ENCODE measurements at places on chromosomes 5 and 9. TPM values are rescaled to one million over a fixed set of nuclear protein-coding genes. Genes with fewer than 3 reads are reported as not detected.

DNA sequence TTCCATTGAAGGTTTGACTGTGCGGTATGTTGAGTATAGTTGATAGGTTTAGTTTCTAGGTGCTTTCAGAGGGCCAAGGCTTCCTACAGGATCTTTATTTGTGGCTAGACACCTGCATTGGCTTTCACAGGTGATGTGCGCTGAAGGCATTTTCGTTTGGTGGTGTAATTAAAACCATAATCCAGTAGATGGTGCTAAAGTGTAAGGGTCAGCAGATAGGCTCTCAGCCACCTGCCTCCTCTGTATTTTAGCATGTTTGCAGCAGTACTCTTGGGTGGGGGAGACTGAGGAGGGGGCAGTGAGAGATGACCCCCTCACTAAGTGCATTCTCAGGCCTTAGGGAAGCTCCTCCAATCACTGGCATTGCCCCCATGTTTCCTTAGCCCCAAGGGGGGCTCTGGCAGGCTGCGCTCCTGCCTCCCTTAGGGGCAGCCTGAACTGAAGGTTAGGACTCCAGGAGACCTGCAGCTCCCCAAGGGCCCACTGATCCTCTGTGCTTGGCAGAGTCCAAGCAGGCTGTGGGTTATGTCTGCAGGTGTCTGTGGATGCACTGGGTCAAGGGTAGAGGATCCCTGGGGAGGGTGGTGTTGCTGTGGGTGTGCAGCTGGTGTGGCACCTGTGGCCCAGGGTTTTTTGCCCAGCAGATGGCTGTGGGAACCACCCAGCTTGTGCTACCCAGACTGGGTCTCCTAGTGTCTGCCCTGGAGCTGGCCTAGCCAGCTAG is 23.4 kb downstream of the CDK20 start:
- no peak for DNase-seq

The REEP5 gene
- 45.1 TPM for total RNA-seq

DNA sequence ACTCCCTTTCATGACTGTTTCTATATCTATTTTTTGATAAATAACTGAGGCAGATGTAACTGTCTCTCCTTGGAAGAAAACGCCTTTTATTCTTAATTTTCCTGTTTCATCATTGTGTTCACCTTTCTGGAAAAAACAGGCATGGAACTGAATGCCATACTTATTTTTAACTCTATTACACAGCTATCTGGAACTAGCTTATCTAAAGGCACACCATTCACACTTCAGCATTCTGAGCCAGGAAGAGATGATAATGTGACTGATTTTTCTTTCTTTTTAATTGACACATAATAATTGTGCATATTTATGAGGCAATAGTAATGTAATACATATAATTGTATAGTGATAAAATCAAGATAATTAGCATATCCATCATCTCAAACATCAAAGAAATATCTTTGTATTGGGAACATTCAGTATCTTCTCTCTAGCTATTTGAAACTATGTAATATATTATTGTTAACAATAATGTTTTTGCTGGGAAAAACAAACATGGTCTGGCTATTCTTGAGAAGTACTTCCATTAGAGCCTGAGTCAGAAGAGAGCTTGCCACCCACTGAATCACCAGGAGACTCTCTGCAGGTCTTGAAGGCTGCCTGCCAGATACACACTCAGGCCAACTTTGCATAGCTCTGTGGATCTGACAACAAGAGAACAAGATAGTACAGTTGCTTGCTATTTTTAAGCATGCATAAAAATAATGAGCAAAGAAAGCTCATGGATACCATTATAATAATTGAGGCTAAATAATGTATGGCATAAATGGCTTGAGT is 501.0 kb upstream of the EDIL3 start:
- DNase-seq, result no peak

DNA sequence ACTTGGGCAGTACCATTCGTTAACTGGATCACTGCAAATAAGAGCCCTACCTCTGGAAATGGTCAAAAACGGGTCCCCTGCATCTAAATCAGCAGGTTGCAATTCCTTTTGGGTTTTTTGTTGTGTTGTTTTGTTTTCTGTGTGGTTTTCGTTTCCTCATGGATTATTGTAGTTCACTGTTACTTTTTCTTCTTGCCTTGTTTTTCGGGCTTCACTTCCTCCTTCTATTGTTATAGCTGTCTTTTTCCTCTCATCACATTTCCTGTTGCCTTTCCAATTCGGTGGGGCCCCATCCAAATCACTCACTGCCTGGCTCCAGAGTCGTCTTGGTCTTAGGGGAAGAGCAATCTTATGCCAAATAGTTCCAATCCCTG is 8.7 kb upstream of the SSBP2 start:
- no peak for DNase-seq

The PTGES2 gene
- total RNA-seq, result 50.6 TPM

- no peak for DNase-seq
Measured at GRCh38 chr9:35172878-35173277, 11.1 kb downstream of the UNC13B start.

All from activated naive CD4-positive, alpha-beta T cell treated with anti-CD3 and anti-CD28 coated beads, Interleukin-2, amount 50 U/mL, for 72 hours (primary cell).